Smooth muscle cell of the coronary artery (primary cell): ENCODE measurements at places on chromosomes 7 and 10. TPM values are rescaled to one million over a fixed set of nuclear protein-coding genes. Genes with fewer than 3 reads are reported as not detected.

Gene STN1
- 24.0 and 30.4 TPM in 2 replicates for total RNA-seq

Gene BAMBI
- 13.1 and 19.4 TPM in 2 replicates for total RNA-seq

Gene OR2A42
- total RNA-seq = under 0.01 TPM in 1 of 2 replicates, not detected in the other

Gene GPR26
- total RNA-seq = not detected in 2 replicates

Gene CALML3
- total RNA-seq = not detected in 2 replicates
